HS-27A (cell line): ENCODE measurements at places on chromosomes 2 and 18.

DNA sequence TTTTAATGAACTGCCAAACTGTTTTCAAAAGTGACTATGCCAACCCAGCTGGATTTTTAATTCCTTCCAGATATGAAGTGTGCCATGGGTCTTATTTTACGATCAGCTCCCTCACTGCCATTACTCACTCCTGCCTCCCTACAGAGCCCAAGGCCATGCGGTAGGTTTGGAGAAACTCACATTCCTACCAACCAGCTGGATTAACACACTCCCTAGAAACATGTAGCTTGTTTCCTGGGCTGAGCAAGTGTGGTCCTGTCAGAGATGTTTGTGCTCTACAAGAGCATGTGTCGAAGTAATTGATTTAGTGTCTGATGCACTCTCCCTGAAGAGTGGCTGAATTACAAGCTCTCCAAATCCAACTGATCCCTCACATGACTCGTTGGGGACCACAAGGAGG, 82.5 kb downstream of the SPP2 start:
- DNase-seq: no peak

GRCh38 chr2:58812771-58813344, 571.7 kb upstream of the FANCL start:
- DNase-seq: no peak

DNA sequence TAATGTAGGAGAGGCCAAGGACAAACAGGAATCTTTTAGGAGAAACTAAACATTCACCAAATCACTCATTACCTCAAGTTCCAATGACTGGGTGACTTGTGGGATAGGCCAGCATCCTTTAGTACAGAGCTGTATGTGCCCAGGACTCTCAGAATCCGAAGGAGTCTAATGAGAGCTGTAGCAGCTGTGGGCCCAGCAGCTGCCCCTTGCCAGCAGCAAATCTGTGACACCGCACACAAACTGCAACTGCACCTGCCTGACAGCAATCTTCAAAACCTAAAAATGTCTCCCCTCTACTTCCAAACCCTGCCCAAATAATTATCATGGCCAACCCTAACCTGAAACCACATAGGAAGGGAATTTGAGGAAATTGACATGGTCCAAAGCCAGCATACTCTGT, 44.5 kb upstream of the ACVR2A start:
- DNase-seq: no peak

- DNase-seq: no peak
Observed at GRCh38 chr2:100248971-100249370, 73.3 kb downstream of the LONRF2 start.

DNA sequence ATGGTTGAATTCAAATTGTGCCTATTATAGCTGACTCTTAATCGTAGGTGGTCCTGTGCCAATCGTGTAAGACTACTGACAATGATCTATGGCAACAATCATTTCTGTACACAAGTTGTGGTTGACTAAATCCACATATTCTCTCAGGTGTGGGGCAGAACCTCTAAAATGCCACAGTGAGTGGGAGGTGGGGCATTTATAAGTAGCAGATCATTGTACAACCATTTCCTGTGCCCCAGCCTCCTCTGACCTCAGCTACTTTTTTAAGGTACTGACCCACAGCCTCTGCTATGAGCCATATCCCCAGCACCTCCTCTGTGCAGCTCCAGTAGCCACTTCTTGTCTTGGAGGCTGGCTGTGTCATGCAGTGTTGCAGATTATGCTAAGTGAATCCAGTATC, 48.6 kb upstream of the RAPH1 start:
- no peak for DNase-seq

- DNase-seq: no peak
Observed at GRCh38 chr2:54122171-54122935, 6.9 kb downstream of the ACYP2 start.

DNA sequence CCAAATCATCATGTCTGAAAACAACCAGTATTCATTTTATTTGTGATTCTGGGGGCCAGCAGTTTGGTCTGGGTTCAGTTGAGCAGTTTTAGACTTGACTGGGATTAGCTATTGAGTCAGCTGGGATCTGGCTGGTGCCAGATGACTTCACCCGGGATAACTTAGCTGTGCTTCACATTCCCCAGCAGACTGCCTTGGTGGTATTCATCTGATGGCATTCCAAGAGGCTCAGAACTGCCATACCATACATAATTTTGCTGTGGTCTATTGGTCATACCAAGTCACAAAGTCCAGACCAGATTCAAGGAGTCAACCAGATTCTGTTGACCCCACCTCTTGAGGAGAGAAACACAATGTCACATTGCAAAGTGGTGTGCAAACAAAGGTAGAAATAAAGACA, 7.8 kb upstream of the FSHR start:
- peak; percentile 73 for DNase-seq

DNA sequence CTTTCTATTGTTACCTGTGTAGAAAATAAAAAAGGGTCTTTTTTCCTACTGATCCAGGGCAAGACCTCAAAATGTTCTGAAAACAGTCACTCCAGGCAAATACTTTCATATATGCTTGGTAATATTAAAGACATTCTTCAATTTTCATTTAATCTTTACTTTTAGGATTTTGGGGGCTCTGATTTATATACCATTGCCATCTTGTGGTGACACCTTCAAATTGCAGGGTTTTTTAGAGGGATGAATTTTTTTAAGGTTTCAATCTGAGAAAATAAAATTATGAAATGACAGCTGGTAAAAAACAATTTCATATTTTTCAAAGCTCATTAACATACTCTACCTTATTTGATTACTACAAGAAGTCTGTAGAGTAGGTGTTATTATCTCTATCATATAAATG, 26.8 kb downstream of the MAPK4 start:
- DNase-seq: no peak

DNA sequence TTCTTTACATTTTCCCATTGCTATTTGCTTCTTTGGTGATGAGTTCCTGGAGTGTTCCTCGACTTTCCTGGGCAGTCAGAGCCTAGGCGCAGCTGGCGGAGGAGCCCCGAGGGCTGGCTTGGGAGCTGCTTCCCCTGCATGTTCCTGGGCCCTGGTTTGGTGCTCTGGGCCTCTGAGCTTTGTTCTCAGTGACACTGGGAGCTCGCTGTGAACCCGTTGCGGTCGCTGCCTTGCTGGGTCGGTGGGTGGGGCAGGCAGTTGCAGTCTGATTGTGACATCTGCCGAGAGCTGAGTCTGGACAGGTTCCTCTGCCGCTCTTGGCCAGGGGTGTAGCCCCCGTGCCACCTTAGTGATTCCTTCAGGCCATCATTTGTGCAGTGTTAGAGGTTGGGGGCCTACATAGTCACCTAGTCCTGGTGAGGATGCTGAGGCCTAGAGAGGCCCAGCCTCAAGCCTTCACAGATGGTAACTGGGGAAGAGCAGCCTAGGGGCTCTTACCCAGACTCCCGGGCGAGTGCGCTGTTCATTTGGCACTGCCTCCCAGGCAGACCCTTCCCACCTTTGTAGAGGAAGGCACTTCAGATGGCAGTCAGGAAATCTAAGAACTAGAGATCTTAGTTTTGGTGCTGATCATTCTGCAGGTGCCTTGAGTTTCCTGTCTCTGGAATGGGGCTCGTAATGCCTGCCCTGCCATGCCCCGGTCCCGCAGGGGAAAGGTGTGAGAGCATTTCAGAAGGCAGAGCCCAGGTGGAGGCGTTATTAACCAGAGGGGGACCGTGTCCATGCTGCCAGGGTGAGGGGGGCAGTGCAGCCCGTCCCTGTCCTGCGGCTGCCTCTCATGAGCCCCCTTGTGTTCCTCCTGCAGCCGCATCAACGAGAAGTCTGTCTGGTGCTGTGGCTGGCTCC, 8.4 kb downstream of the ASB1 start:
- no peak for DNase-seq

DNA sequence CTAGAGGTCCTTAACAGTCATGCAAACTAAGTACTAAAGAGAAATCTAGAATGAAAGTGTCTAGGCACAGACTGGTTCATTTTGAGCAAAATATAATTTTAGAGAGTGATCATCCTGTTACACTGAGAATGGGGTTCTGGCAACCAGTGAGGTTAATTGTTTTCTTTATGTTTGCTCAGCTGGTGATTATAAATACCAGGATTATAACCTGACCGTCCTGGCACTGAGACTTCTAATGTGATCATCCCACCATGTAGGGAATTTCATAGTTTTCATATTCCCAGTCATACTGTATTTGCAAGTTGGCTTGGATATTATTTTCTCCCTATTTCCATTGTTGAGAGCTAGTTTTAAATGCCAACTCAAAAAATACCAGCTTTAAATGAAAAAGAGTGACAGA, 852.5 kb upstream of the LRATD1 start:
- DNase-seq: no peak

GRCh38 chr2:66982766-66983165, 414.4 kb upstream of the ETAA1 start:
- DNase-seq: no peak

- DNase-seq: no peak
Observed at GRCh38 chr18:35042389-35043071, 1.3 kb downstream of the MAPRE2 start.
